ENCODE measurements at places on chromosomes 16 and 17.

- DNase-seq: no peak
Observed at GRCh38 chr17:63529711-63530556, 6.8 kb downstream of the KCNH6 start.

GRCh38 chr17:79322211-79323123 lies 247.8 kb downstream of the ENGASE start:
- no peak for DNase-seq

DNA sequence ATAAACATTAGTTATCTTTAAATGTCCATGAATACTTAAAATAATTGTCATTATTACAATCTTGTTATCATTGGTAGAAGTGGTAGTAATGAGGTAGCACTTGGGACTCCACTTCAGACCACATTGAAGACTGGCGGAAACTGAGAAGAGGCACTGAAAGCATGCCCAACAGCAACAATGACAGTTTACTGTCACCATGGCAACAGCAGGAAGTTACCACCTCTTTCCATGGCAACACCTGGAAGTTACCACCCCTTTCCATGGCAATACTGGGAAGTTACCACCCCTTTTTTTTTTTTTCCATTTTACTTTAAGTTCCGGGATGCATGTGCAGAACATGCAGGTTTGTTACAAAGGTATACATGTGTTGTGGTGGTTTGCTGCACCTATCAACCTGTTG lies 494.9 kb upstream of the RBFOX1 start:
- no peak for DNase-seq

- DNase-seq: no peak
Observed at GRCh38 chr16:72285728-72286127, 113.8 kb upstream of the PMFBP1 start.

DNA sequence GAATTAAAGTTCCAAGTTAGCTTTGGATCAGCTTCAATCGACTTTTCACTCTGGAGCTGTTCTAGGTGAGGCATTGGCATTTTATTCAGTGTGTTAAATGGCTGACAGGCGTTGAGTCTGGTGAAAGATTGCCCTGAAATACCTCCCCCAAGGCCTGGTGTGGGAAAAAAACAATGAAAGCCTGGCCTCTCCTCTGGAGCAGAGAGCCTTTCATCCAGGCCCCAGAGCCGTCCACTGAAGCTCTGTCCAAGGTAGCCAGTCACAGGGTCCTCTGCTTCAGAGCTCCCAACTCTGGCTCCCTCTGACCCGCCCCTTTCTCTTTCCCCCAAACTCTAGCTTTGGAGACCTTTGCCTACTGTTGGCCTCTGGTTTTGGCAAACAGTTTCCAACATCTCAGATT lies 123.6 kb upstream of the CRHR1 start:
- DNase-seq: no peak

DNA sequence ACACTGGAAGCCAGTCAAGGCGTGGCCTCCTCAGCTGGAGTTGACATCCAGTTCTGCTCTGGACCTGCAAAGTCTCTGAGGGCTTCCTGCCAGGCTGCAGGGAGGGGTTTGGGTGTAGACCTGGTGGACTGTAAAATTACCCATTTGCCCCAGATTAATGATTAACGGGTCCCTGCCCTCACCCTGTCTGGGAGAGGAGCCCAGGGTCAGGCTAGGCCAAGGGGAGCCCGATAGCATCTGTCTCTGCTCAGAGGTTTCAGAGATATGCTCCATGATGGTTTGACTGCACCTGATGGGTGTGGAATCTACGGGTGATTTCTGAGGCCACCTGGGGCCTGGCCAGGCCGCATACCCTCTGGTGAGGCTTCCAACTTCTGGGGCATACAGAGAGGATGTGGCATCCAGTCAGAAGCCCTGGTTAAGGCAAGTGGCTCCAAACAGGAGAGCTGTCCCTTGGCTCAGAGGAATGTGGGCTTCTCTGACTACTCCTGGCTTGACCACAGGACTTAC lies 11.2 kb downstream of the PPY start:
- no peak for DNase-seq

DNA sequence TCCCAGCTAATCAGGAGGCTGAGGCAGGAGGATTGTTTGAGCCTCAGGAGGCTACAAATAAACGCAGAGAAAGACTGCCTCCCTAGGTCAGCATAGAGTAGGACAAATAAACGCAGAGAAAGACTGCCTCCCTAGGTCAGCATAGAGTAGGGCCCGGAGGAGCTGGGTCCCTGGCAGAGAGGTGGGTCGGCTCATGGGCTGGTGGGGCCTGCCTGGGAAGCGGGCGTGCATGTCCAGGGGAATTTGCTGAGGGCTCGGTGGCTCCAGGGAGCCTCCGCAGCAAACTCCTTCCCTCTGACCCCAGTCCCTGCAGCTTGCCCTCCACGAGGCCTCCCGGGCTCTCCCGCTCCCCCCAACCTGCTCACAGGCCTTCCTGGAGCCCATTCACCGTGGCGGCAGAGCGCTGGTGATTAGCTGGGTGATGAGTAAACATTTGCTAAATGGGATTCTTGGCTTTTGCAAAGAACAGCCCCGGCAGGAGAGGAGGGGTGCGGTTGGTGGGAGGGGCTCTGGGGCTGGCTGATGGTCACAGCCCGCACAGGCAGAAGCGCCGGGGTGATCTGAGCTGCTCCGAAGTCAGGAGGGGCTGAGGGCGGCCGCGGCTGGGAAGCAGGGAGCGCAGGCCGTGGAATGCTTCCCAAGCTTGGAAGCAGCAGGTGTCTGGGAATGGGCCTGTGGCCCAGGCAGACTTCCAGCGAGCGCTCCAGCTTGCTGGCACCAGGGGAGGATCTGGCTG lies 93.1 kb downstream of the RTN4RL1 start:
- no peak for DNase-seq

- no peak for DNase-seq
Observed at GRCh38 chr16:57367116-57367752, 5.1 kb upstream of the CX3CL1 start.

DNA sequence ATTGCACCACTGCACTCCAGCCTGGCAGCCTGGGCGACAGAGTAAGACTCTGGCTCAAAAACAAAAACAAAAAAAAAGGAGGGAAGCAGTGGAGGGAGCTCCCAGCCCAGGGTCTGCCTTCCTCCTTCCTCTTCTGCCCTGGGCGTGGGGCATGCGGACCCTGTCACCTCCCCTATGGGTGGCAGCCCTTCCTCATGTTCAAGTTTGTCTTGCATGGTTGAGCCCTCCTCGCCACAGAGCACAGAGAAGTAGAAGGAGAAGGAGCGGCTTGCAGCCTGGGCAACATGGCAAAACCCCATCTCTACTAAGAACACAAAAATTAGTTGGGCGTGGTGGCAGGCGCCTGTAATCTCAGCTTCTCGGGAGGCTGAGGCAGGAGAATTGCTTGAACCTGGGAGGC lies 21.4 kb upstream of the TIMP2 start:
- no peak for DNase-seq

DNA sequence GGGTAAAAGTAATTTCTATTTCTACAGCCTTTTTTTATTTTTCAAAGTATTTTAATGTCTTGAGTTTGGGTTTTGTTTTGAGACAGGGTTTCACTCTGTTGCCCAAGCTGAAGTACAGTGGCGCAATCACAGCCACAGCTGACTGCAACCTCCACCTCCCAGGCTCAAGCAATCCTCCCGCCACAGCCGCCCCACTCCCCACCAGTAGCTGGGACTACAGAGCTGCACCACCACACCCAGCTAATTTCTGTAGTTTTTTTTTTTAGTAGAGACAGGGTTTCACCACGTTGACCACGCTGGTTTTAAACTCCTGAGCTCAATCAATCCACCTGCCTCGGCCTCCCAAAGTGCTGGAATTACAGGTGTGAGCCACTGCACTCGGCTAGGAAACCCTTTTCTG lies 44.0 kb downstream of the TUBD1 start:
- no peak for DNase-seq

DNA sequence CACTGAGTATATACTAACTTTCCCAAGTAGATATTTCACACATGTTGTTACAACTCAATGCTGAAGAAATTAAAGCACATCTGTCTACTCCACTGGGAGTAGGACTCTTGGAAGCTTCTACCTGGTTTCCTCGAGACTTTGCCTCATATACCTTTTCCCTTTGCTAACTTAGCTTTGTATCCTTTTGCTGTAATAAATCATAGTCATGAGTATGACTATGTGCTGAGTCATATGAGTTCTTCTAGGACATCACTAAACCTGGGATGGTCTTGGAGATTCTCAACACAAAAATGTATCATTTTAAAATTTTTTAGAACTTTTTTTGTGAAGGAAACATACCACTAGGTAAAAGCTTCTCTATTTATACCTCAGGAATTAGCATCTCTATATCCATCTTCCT lies 39.8 kb downstream of the ABCA5 start:
- DNase-seq: no peak

DNA sequence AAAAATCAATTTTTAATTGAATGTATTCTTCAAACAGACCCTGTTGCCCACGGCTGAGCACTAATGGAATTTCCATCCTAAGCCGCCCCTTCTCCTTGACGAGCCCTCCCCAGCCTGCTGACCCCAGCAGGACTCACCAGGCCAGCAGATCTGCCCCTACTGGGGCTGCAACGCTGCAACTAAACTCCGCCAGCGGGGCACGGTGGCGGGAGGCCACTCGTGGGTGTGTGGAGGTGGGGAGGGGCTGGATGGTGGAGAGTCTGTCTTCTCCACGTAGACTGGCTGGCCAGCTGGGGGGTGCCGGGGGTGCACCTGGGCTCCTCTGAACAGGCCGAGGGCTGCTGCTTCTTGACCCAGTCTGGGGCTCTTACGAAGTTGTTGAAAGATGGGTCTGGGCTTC lies 67.8 kb downstream of the ENGASE start:
- no peak for DNase-seq

DNA sequence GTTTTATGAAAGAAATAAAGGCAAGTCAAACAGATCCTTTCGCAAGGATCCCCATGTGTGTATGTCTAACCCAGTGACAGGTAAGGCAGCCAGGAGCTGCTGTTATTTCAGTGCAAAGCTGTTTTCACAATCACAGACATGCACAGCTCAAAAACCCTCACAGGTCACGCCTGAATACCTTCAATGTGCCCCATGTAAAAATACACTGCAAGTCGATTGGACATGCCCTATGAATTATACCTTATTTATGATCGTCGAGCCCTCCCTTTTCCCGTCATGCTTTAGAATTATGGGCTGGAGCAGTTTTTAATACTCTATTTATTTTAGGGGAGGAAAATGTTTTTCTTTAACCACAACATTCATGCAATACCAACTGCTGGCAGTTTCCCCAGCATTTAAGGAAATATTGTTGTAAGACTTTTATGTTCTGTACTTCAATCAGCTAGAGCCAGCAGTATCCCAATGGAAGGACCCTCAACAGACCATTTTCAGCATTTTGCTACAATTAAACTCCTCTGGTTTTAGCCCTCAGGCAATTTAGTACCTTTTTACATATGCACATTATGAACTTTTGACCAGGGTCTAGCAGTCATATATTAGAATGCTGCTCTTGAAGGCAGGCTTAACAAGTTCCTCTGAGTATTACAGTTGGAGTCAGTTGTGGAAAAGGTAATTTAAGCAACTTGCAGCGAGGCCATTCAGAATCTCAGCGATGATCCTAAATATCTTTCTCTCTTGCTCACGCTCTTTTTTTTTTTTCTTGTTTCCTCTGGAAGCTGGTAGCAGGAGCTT lies 362.2 kb downstream of the WWOX start:
- no peak for DNase-seq

- DNase-seq: no peak
Observed at GRCh38 chr17:77182205-77183172, 41.7 kb downstream of the SEC14L1 start.

GRCh38 chr17:41478237-41478636 lies 2.7 kb downstream of the KRT35 start:
- DNase-seq: no peak

GRCh38 chr16:89064606-89065457 lies 28.8 kb upstream of the ACSF3 start:
- DNase-seq: no peak

- DNase-seq: no peak
Observed at GRCh38 chr17:39239640-39240314, 14.0 kb upstream of the STAC2 start.

DNA sequence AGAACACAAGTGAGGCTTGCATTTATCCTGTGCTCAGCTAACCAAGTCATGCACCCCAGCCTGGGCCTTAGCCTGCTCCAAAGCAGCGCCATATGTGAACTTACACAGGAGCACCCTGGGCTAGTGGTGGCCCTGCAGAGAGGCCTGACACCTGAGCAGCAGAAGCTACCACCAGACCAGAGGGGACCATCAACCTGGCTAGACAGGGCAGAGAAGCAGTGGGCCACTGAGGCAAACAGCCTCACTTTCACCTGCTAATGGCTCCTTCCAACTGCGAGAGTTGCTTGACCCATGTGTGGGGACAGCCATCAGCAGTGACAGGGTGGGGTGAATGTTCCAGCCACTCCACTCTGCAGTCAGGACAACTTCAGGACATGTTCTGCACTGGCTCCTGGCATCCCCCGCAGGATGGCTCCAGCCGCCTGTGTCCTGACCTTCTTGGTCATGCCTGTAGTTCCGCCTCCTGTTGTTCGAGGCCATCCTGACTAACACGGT lies 2.9 kb upstream of the C16orf95 start:
- no peak for DNase-seq

GRCh38 chr16:48903039-48903438 lies 293.1 kb upstream of the N4BP1 start:
- DNase-seq: no peak

DNA sequence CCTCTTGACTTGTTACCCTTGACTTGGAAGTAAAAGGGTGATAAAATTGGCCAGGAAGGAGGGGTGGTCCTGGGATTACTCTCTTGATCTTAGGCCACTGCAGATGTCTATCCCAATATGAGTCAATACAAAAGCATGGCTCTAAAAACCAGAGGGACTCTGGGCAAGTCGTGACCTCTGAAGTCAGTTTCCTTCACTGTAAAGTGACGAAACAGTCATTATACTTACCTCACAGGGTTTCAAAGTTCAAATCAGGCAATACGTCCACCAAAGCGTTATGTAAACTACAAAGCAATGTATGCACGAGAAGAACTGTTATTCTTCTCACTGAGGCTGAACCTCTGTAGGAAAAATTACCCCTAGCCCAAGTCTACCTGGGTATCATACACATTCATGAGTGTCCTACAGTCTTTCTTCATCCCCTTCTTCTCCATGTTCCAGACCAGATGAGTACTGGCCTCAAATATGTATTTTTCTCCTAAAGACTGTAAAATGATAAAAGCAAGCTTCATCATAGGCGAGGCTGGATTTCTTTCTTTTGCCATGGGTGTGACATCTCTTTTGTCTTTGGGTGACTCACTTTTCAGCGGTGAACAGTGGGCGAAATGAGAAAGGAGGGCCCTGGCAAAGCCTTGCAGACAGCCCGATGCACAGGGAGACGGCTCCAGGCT lies 34.5 kb upstream of the CLEC18B start:
- no peak for DNase-seq

GRCh38 chr17:82493226-82493781 lies 26.2 kb upstream of the FOXK2 start:
- no peak for DNase-seq

DNA sequence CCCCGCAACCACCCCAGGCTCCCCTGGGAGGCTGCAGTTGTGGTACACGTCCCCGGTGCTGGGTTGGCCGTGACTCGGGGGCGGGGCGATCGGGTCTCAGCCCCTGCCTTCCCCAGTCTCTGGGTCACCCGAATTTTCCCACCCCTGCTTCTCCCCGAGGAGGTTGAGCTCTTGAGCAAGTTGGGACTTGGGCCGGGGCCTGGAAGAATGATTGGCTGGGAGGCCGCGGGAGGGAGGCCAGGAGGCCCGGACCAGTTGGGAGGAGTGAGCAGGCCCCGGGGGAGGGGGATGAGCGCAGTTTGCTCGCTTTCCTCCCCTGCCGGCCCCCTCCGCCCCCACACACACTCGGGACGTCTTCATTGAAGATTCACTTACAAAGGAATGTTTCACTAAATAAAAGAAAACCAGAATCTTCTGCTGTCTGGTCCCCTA lies 4.5 kb upstream of the HEXIM1 start:
- DNase-seq: no peak

- no peak for DNase-seq
Observed at GRCh38 chr17:3980381-3981014, 16.3 kb upstream of the ATP2A3 start.

Measured in cortex of kidney (tissue), 1 donor.